Upper lobe of right lung (tissue), 1 donor: ENCODE measurements at places on chromosomes 4 and X.

GRCh38 chrX:48165241-48165640 is 31.4 kb downstream of the SSX5 start:
- no peak for DNase-seq

DNA sequence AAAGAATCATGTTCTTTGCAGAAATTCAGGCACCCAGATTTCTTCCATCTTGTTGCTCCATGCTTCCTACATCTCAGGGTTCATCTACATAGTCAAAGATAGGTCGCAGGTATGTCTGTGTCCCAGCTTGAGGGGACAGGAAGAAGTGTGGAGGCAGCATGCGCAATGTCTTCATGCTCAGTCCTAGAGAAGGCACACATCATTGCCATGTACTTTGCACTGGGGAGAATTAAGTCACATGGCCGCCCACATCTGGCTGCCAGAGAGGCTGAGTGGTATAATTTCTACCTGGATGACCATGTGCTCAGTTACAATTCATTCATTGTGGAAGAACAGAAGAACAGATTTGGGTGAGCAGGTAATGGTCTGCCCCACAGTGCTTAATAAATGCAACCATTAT is 54.1 kb downstream of the GAB1 start:
- DNase-seq: no peak

GRCh38 chr4:147821555-147821954 is 89.7 kb downstream of the ARHGAP10 start:
- DNase-seq: no peak

DNA sequence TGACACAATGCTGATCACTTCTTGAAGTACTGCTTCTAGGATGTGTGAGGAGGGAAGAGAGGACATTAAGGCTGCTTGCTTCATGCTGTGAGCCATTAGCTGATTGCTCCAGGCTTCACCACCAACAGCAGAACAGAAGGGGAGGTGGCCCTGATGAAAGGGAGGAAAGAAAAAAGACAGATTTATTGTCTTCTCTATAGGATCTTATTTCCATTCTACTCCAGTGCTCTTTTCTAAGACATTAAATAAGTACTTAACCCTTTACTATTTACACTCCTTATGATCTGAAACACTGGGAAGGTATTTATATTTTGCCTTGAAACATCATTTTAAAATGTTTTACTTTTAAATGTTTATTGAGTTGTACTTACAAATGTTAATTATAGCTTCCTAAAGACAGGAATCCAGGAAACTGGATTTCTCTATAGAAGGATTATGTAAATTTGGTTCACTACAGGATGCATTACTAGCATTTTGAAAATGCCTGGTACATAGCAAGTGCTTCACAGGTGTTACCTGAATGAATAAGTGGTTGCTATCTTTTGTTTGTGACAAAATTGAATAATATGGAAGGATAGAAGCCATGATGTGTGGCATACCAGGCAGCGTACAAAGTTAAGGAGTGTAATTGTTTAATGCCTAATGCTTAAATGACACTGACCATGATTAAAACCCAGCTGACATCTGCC is 680.9 kb upstream of the ATOH1 start:
- no peak for DNase-seq

- DNase-seq: no peak
Observed at GRCh38 chr4:182307746-182308145, 64.5 kb downstream of the TENM3 start.

- no peak for DNase-seq
Observed at GRCh38 chr4:3177905-3178304, 71.1 kb upstream of the MSANTD1 start.

- no peak for DNase-seq
Observed at GRCh38 chr4:55834086-55834795, 14.7 kb downstream of the EXOC1L start.

GRCh38 chrX:97315939-97316338 is 432.2 kb downstream of the RPA4 start:
- DNase-seq: no peak

- DNase-seq: no peak
Observed at GRCh38 chr4:173230062-173230461, 61.5 kb downstream of the GALNT7 start.

GRCh38 chr4:48187813-48188212 is 53.8 kb upstream of the TXK start:
- DNase-seq: no peak

DNA sequence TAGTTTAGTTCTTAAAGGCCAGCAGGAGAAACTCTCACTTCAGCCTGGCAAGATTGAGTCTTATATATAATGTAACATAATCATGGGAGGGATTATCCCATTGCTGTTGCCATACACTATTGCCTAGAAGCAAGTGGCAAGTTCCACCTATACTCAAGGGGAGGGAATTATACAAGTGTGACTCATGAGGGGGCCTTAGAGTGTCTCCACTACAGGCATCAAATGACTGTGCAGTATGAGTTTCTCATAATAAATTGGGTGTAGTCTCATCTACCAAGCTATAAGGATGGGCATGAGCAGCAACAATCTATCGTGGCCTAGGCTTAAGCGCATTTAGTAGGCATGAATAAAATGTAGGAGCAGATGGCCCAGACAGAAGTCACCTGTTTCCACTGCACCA is 89.1 kb upstream of the C1GALT1C1 start:
- DNase-seq: no peak
